ENCODE measurements at places on chromosomes 1 and 21.

DNA sequence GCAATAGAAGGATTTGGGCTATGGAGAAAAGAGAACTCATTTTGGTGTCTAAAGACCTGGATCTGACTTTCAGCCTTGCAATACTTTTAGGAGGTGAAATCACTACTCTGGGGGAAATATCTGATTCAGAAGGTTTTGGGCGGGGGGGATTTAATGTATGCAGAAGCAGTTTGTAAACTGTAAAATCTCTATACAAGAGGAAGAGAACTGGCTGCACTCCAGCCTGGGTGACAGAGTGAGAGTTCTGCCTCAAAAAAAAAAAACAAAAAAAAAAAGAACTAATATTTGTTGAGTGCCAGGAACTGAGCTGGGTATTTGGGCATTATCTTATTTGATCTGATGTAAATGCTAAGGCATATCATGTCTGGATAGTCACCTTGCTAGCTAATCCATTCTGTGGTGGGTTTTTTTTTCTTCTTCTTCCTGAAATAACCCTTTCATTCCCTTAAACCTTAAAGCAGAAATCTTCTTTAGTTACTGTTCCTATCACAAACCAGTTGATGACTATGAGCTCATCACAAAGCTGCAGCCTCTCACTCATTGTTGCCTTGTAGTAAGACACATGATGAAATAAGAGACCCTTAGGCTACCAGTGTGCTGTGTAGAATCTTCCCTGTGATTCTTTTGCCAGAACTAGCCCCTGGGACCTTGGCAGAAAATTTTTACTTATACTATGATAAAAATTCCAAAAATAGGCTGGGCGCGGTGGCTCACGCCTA, 35.6 kb upstream of the SLC16A1 start:
- peak; percentile 35 for DNase-seq

DNA sequence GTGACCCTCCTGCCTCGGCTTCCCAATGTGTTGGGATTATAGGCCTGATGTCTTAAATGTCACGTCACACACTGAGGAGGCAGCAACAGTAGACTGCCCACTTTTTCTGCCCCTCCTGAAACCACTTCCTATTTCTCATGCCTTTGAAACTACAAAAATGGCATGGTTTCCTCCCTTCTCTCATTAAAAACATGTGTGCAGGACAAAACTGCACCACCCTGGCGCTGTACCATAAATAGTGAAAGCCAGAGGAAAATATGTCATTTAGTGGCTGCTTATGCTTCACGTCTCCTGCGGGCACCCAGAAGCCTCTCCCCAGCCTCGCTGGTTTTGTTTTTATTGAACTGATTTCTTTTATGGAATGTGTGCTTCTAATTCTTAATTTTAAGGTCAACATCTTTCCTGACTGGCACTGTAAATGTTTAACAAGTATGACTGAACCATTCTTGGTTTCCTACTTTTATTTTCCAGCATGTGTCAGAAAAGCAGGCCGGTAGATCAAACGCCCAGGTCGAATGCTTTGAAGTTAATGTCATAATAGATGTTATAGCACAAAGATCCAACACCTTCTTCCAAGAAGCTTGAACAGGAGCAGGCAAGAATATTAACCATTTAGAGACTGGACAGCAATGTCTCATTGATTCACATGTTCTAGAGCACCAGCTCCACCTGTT, 59.6 kb upstream of the C1orf87 start:
- peak; percentile 22 for DNase-seq

DNA sequence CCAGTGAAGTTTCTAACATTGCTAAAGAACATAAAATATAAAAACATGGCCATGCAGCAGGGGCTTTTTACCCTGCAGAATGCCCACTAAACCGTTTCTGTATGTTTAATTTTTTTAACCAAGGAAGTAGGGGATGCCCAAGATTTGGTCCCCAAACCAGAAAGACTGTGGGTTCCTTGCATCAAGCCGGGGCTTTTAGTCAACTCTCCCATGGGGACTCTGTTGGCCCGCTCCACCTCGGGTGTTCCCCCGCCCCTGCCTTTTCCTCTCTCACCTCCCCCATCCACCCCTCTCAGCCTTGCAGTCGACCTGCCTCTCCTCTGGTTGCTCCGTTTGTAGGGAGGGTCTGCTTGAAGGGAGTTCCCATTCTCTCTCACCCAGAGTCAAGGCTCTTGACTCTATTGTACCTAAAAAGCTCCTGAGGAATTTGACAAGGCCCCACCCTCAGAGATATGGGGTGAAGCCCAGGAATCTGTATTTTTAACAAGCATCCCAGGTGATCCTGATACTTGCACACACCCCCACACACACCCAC, 117.5 kb downstream of the TOMM20 start:
- DNase-seq = no peak

DNA sequence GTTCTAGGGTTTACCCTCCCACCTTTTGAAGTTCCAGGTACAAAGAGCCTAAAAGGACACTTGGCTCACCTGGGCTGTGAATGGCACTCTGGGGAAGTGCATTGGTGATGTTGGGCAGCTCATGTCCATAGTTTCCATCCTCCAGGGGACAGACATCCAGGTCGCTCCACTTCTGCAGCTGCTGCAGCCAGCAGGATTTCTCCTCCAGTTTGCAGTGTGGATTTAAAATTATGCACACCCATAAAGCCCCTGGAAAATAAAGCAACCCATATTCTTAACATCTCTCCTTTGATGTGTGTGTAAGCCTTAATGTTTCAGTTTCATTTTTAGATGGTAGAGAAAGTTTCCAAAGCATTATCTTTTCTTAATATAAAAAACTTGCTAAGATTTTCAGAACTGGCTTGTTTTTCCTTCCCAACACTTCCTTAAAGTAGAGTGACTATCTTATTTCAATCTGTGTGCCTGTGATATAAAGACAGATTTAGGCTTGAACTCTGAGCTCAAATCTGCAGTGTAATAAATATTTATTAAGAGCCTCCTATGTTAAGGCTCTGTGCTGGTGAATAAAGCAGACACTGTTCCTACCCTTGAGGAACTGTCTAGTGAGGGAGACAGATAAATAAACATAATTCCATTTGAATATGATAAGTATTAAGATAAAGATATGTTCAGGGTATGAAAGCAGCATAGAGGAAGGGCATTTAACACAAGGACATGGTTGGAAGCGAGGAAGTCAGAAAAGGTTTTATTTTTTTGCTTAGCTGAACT, 39.1 kb downstream of the UROD start:
- peak; percentile 19 for DNase-seq

DNA sequence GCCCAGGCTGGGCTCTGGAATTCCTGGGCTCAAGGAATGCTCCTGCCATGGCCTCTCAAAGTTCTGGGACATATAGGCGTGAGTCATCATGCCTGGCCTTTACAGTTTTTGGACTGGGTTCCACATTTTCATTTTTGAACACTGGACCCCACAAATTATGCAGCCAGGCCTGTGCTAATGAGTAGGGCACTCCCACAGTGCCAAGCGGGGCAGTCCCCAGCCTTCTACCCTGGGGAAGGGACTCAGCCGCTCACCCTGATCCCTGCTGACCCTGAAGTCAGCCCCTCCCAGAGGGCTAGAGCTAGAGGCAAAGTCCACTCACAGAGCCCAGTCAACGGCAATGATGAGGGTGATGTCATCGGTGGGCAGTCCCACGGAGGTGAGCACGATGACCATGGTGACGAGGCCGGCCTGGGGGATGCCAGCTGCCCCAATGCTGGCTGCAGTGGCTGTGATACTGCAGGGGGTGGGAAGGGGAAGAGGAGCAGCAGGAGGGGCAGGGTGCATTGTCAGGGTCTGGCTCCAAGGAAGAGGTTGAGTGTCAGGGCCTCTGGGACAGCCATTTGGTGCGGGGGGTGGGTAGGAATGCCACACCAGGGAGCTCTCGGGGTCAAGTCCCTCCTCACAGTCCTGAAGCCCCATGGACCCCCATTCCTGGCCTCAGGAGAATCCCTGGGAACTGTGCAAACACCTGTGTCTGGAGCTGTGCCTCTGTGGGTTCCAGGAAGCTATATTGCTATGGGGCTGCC, 27.6 kb downstream of the PODN start:
- peak; percentile 21 for DNase-seq

DNA sequence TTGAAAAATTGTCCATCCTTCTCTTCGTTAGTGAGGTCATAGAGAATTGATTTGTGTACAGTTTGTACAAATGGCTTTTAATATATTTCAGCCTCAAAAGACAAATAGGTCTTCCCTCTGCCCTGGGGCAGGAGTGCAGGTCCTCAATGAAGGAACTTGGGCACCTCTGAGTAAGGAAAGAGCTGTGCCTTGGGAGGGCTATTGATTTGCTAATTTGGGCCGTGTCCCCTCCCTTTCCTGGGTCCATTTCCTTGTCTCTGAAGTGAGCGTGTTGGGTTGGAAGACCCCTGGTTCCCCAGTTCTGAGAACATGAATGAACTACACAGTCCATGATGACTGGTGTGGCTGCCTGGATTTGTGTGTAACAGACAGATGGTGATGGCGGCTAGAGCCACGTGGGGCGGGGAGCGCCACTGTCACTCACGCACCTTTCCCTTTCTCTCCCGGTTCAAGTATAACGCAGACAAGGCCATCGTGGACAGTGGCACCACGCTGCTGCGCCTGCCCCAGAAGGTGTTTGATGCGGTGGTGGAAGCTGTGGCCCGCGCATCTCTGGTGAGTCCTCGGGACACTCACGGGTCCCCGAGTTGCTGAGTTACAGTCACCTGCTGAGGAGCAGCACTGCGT, 71.0 kb upstream of the FAM3B start:
- no peak for DNase-seq

GRCh38 chr1:51203874-51204245, 32.2 kb upstream of the RNF11 start:
- no peak for DNase-seq

DNA sequence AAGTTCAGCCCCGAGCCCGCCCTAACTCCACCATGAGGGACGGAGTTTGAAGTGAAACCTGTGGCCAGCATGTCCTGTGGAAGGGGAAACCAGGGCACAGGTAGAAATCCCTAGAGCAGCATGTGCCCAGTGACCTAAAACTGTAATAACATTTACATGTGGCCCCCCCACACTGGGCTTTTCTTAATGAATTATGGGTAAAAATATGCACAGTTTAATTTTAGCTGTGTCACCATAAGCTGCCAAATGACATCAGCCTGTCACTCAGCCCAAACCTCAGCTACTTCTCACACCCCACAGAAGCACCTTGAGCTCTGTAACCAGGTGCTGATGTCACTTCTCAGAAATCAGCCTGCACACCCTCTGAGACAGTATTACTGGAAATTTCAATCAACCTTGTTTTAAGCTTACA, 50.0 kb upstream of the SLC19A1 start:
- peak; percentile 20 for DNase-seq
